Left lung (tissue), 14 donors: ENCODE measurements at places on chromosomes 1 and 21. TPM values are rescaled to one million over a fixed set of nuclear protein-coding genes. Genes with fewer than 3 reads are reported as not detected.

C1orf74 gene
- polyA plus RNA-seq, result 3.3 TPM

B3GALT2 gene
- 21.7 TPM for polyA plus RNA-seq

ZNF695 gene
- polyA plus RNA-seq, result 2.2 TPM

LYPLAL1 gene
- 53.4 TPM for polyA plus RNA-seq

PLA2G2D gene
- polyA plus RNA-seq, result 0.07 TPM

ABCG1 gene
- polyA plus RNA-seq, result 10.2 TPM

SPAG17 gene
- polyA plus RNA-seq, result 6.7 TPM

PAQR6 gene
- polyA plus RNA-seq, result 2.2 TPM

GJA4 gene
- 26.3 TPM for polyA plus RNA-seq

LCE2C gene
- not detected for polyA plus RNA-seq

PLA2G2A gene
- 2.0 TPM for polyA plus RNA-seq

RBM11 gene
- polyA plus RNA-seq, result 5.1 TPM

DNA sequence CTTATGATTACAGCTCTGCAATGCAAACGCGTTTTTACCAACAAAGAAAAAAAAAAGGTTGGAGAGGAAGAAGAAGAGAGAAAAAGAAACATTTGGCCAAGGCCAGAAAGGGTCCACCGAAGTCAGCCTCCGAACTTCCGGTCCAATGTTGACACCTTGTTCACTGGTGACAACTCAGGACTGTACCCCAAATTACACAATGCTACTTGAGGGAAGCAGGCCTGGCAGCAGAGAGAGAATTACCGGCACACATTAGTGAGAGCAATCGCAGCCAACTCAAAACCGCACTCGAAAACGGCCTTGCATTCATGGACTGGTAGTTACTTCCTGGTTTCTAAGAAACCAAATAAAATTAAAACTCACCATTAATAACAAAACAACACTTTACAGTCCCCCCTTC lies 652.5 kb downstream of the KIF26B start:
- H3K27me3 ChIP-seq, result no peaks in the 10 kb centered on the region
- H3K27ac ChIP-seq, result peak overlapping the region; percentile 65
- no peaks in the 10 kb centered on the region for H3K36me3 ChIP-seq
- H3K4me3 ChIP-seq, result no peak overlapping the region
- peaks cover 12% of the 10 kb centered on the region for H3K4me1 ChIP-seq

GRCh38 chr1:209751627-209752231 lies 4.1 kb upstream of the TRAF3IP3 start:
- peaks cover 74% of the 10 kb centered on the region for H3K4me1 ChIP-seq
- no peak overlapping the region for H3K4me3 ChIP-seq
- DNase-seq, result no peak
- peak overlapping the region; percentile 39 for H3K27ac ChIP-seq
- H3K36me3 ChIP-seq, result no peaks in the 10 kb centered on the region
- H3K27me3 ChIP-seq, result no peaks in the 10 kb centered on the region

- no peaks in the 10 kb centered on the region for H3K27me3 ChIP-seq
- no peak overlapping the region for H3K27ac ChIP-seq
- peaks cover 4% of the 10 kb centered on the region for H3K4me1 ChIP-seq
- H3K4me3 ChIP-seq, result no peak overlapping the region
Measured at GRCh38 chr21:42850866-42851391, 28.4 kb downstream of the WDR4 start.

GRCh38 chr1:177825276-177825901 lies 144.5 kb downstream of the SEC16B start:
- no peak overlapping the region for H3K27ac ChIP-seq
- DNase-seq, result no peak
- H3K36me3 ChIP-seq, result no peaks in the 10 kb centered on the region
- H3K4me3 ChIP-seq, result no peak overlapping the region

GRCh38 chr1:112371775-112372174 lies 24.2 kb upstream of the CTTNBP2NL start:
- H3K4me3 ChIP-seq, result no peak overlapping the region
- no peaks in the 10 kb centered on the region for H3K27me3 ChIP-seq
- no peak for DNase-seq
- H3K36me3 ChIP-seq, result no peaks in the 10 kb centered on the region

GRCh38 chr1:175877939-175878737 lies 134.7 kb upstream of the TNR start:
- H3K4me1 ChIP-seq, result no peaks in the 10 kb centered on the region
- no peak for DNase-seq
- no peak overlapping the region for H3K4me3 ChIP-seq
- no peak overlapping the region for H3K27ac ChIP-seq
- H3K36me3 ChIP-seq, result no peaks in the 10 kb centered on the region

DNA sequence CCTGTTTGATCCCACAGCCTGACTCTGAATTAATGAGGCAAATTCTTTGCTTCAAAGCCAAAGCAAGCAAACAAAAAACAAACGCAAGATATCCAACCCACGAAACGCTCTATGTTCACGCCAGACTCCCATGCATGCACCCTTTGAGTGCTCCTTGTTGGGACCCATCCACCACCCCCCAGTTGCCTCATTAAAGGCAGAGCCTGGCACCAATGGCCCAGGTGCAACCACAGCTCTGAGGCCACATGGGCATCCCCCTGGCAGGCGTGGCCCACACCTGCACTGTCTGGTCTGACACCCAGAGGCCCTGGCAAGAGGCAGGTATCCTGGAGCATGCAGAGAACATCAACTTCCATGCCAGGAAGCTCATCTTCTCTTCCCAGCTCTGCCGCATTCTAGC lies 1.1 kb upstream of the PADI4 start:
- H3K27ac ChIP-seq, result no peak overlapping the region
- no peak overlapping the region for H3K4me3 ChIP-seq
- H3K27me3 ChIP-seq, result peaks cover 50% of the 10 kb centered on the region
- DNase-seq, result no peak
- H3K4me1 ChIP-seq, result no peaks in the 10 kb centered on the region
- H3K36me3 ChIP-seq, result no peaks in the 10 kb centered on the region

DNA sequence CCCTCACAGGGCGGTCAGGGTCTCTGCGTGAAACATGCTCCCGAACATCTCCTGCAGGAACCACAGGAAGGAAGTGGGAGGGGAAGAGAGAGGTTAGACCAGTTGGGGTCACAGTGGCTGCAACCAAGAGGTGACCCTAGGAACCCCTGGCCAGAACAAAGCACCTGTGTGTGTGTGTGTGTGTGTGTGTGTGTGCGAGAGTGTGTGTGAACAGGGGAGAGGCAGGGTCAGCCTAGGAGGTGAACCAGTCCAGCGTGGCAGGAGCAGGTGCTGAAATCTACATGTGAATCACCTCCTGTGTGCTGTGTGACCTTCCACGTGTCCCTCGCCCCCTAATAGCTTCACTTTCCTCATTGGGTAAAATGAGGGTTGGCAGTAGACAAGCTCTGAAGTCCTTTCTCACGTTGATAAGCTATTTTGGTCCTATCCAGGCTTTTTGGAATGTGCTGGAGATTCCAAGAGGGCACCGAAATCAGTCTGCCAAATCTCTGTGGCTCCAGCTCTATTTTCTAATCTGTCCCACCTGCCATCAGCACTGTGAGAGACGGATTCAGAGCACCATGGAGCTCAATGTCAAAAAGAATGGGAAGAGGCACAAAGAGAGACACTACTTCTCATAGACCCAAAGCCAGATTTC lies 27.8 kb downstream of the SLC26A9 start:
- H3K4me3 ChIP-seq, result no peak overlapping the region
- no peak overlapping the region for H3K27ac ChIP-seq
- H3K36me3 ChIP-seq, result no peaks in the 10 kb centered on the region
- H3K27me3 ChIP-seq, result no peaks in the 10 kb centered on the region
- peaks cover 15% of the 10 kb centered on the region for H3K4me1 ChIP-seq

- no peak for DNase-seq
- H3K27ac ChIP-seq, result peak overlapping the region; percentile 34
- H3K36me3 ChIP-seq, result no peaks in the 10 kb centered on the region
- no peak overlapping the region for H3K4me3 ChIP-seq
- no peaks in the 10 kb centered on the region for H3K27me3 ChIP-seq
- H3K4me1 ChIP-seq, result peaks cover 81% of the 10 kb centered on the region
Measured at GRCh38 chr1:33343539-33343938, 22.6 kb upstream of the A3GALT2 start.

- DNase-seq, result peak; percentile 32
- peaks cover 48% of the 10 kb centered on the region for H3K27me3 ChIP-seq
- no peak overlapping the region for H3K4me3 ChIP-seq
- H3K36me3 ChIP-seq, result no peaks in the 10 kb centered on the region
- H3K4me1 ChIP-seq, result no peaks in the 10 kb centered on the region
- no peak overlapping the region for H3K27ac ChIP-seq
Measured at GRCh38 chr1:161427733-161428516, 60.2 kb upstream of the CFAP126 start.

DNA sequence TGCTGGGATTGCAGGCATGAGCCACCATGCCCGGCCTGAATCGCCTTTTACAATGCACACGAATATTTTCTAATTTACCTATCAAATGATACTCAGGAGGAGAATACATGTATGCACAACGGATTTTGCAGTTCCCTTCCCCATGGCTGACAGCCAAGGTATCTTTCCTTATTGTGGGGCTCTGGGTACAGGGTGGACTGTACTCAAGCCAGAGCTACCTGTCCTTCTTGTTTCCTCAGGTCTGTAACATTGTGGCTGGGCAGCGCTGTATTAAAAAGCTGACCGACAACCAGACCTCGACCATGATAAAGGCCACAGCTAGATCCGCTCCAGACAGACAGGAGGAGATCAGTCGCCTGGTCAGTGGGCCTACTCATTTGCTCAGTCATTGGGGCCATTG lies 18.2 kb downstream of the AGO1 start:
- no peak overlapping the region for H3K27ac ChIP-seq
- no peaks in the 10 kb centered on the region for H3K36me3 ChIP-seq
- no peaks in the 10 kb centered on the region for H3K4me1 ChIP-seq
- no peaks in the 10 kb centered on the region for H3K27me3 ChIP-seq
- DNase-seq, result no peak
- no peak overlapping the region for H3K4me3 ChIP-seq

DNA sequence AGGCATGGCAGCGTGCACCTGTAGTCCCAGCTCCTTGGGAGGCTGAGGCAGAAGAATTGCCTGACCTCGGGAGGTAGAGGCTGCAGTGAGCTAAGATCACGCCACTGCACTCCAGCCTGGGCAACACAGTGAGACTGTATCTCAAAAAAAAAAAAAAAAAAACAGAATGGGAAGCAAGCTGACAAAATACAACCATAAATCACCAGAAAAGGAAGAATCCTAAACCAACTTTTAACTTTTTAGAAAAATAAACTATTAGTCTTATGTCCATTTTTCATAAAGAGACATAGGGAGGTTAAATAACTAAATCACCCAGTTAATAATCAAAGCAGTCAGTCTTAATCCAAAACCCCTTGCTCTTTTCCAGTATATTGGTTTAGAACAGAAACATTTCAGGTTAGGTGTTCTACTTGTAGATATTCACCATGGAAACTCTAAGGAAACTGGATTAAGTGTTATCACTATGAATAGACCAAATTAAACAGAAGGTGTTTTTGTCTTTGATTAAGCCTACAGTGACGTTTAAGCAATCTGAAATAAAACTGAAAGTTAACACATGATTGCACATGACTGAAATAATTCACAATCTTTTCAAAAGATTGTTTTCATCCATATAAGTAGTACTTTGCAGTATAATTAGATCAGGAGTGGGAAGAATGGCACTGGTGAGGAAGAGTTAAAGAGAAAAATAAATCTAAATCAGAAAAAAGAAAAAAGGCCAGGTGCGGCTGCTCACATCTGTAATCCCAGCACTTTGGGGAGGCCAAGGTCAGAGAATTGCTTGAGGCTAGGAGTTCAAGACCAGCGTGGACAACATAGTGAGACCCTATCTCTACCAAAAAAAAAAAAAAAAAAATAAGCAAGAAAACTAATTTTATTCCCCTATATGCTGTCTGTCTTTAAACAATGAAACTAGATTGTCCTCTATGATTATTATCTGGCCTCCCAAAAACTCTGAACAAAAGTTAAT lies 9.6 kb downstream of the CDC42BPA start:
- H3K4me1 ChIP-seq, result no peaks in the 10 kb centered on the region
- no peak overlapping the region for H3K27ac ChIP-seq
- DNase-seq, result no peak
- H3K36me3 ChIP-seq, result no peaks in the 10 kb centered on the region
